Activated gamma-delta T cell (primary cell): ENCODE measurements at places on chromosomes 7 and 10.

DNA sequence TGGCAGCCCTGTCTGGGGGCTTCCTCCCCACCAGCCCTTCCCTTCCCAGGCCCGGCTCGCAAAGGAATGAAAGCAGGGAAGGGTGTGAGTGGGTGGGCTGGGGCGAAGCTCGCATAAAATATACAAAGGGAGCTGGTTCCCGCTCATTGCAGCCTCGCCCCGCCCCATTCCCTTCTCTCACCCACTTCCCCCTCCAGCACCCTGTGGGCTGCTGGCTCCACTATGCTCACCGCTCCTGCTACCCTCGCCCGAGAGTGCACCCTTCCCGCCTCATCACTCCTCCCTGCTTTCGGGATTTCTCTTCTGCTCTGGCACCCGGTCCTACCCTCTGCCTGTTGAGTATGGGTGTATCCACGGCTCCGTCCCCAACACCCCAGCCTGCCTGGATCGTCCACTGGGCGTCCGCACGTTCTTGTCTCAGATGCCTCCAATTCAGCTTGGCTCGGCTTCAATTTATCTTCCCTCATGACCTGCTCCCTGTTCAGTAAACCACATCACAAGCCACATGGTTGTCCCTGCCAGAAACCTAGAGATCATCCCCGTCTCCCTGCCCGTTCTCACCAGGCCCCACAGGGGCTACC, 14.4 kb upstream of the TTYH3 start:
- no peak for DNase-seq

DNA sequence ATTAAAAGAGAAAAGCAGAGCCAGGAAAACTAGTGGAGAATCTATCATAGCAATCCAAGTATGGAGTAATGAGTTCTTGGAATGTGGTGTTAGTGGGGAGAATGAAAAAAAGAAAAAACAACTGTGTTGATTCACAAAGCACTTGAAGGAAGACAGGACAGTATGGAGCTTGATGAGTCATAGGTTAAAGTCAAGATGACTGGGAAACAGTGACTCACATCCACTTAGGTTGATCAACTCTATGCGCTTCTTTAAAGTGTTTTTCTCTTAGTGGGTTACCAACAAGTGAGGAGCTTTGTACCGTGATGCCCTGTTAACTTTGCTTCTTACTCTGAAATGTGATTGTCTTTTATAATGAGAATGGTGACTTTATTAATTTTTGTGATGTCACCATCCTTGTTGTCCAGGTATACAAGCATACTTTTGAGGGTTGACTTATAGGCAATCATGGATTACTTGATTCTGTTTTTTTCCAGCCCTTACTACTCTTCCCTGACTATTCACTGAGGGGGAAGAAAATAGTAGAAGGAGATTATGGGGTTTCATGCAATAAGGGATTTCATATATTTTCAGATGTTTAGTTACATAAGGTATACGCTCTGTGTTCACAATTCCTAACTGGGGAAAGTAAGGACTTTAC, 32.1 kb upstream of the MDFIC start:
- no peak for DNase-seq

DNA sequence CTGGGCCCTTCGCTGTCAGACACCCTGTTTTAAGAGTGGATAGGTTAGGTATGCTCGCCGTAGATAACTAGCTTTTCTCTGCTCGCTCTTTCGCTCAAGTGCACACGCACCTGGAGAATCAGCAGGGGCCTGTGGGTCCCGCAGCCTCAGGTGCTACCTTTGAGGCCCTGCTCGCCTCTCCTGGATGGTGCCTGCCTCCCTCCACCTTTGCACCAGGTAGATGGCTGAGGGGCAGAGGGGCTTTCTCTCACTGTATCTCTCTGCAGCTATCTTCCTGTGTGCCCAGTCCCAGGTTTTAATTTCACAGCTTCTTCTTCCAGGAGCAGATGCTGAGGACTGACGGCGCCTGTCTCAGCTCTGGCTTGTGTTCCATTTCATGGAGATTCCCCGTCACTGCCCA, 227.9 kb downstream of the TCF7L2 start:
- no peak for DNase-seq

- no peak for DNase-seq
These were observed 83.5 kb downstream of the SGMS1 start for GRCh38 chr10:50540069-50540825.

DNA sequence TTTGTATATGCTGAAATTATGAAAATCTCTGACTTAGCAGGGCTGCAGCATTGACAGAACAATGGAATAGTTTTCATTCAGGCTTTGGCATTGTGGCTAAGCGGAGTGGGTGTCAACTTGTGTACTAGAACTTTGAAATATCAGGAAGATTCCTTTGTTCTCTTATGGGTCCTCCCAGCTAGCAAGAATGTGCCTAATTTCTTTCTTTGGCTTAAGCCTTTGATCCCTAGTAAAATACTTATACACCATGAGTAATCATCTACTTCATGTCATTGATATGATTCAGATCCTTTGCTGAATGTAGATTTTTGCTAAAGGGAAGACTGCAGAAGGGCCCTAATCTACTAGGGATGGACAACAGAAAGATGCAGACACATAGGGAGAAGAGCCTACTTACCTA, 6.2 kb downstream of the AVL9 start:
- DNase-seq: no peak

GRCh38 chr10:77197544-77197943, 440.1 kb downstream of the KCNMA1 start:
- no peak for DNase-seq

GRCh38 chr7:50658696-50659095, 93.5 kb upstream of the DDC start:
- no peak for DNase-seq

GRCh38 chr7:77416621-77417371, 647 bp upstream of the GSAP start:
- no peak for DNase-seq

DNA sequence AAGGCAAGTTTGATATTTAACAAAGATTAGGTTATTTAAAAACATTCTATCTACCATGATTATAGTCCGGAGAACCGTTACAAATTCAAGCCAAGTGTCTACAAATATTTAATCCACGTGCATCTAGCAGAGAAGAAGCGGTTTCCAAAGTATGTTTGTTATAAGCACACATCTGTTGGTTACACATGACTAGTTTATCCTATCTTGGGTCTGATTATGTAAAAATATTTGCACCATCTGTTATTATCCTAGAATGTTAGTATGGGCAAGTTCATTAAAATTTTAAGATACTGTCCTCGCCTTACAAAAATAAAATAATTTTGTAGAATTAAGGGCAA, 289.2 kb upstream of the VSTM2A start:
- DNase-seq: no peak

GRCh38 chr10:24457661-24458318, 248.9 kb downstream of the KIAA1217 start:
- no peak for DNase-seq

GRCh38 chr7:144048648-144049047, at the start of gene OR2A5:
OR2A5 (plus strand) TSS chr7:144048948; CDS start chr7:144050402, 1,454 bp downstream.
- no peak for DNase-seq

DNA sequence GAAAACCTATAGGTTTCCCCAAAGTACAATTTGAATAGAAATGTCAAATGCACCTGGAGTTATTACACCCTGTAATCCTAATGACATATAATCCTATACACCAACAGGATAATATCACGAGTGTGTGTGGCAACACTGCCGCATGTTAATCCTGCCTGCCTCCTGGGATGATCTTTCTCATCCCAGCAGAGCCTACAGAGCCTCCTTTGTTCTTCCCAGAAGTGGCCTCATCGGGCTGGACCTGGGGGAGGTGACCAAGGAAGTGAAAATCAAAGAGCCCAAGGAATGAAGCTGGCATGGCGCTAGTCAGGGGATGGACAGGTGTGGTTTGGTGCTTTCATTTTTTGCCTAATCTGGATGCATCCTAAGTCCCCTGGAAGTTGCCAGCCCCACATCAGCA, 29.5 kb upstream of the LEP start:
- DNase-seq: no peak

- no peak for DNase-seq
These were observed 65.9 kb upstream of the CC2D2B start for GRCh38 chr10:95841661-95842498.

- no peak for DNase-seq
These were observed 23.3 kb upstream of the STEAP2 start for GRCh38 chr7:90188281-90188680.

GRCh38 chr7:149232362-149232761, 7.1 kb upstream of the ZNF212 start:
- DNase-seq: no peak

GRCh38 chr7:150723467-150723866, 7.1 kb downstream of the GIMAP1 start:
- DNase-seq: no peak

DNA sequence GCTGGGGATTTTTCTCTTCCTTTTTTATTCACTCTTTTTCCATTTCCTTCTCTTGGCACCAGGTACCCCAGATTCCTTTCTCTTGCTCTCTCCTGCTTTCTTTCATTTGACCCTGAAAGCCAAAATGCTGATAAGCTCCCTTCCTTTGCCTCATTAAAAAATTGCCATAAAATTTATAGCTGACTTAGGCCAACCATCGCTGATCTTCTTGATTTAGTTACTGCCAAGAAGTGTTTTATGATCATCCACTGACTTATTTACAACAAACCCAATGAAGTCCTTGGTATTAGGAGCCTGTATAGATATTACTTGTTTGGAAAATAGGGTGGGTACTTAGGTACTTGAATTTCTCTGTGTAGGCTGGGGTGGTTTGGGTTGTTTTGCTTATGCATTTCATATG, 173.2 kb upstream of the PHYHIPL start:
- no peak for DNase-seq

- DNase-seq: no peak
These were observed 106.8 kb downstream of the PPP1R3C start for GRCh38 chr10:91525896-91526712.

- DNase-seq: no peak
These were observed 122.5 kb upstream of the LANCL2 start for GRCh38 chr7:55242613-55243012.

DNA sequence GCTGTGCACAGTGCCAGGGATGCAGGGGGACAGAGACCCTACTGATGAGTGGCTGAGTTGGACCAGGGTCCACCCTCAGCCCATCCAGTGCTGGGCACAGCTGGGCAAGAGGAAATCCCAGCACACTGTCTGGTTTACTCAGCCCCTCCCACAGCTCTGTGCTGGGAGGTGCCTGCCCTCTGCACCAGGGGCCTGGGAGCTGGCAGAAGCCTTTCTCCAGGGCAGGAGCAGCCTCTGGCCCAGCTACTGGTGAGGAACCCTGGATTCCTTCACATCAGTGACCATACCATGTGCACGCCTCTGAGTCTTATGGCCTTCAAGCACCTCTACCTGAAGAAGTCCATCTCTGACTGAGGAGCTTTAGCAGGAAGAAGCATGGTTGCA, 25.9 kb upstream of the C10orf71 start:
- no peak for DNase-seq

DNA sequence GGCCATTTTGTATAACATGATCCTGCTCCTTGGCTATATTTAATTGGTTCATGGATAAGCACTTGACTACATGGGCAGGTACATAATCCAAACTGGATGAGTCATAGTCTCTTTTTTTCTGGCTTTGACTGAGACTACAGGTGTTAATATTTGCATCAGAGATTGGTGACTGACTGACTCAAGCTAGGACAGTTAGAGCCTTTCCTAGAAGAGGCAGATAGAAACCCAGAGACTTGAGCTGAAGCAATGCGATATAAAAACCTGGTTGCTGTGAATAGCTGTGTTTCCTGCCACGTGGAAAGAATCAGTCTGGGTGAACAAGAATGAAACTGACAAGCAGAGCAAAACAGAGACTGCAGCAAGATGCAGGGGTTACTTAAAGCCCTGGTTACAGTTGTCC, 81.0 kb downstream of the SAMD9 start:
- no peak for DNase-seq

DNA sequence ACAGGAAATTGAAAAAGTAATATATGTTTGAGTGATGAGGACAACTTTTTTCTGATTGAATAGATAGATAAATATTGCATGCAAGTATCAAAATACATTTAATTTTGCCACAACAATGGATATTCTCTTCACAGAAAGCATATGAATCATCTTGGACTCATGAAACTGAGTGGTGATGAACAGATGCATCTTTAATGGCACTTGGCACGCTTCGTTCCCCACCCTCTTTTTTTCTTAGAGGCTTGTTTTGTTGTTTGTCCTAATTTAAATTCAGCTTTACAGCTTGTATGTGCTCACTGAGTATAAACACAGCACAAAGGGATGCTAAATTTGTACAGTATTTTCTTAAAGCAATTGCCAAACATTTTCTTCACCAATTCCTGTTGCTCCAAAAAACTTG, 145.0 kb upstream of the YAE1 start:
- DNase-seq: no peak

DNA sequence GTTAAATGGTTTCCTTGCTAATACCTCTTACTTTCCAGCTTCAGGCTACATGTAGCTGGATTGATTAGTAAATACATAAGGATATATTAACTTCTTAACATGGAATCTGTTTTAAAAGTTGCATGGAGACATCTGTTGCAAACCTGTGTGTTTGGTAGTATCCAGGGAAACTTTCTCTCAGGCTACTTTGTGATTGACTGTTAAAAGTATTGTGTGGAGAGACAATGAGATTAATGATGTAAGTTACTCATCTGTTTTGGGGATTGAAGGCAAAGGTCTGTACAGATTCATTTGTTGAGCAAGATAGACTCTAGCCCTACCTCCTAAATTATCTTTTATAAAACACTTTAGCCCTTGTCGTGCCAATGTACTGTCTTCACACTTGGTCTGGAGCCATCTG, 6.6 kb downstream of the CREB5 start:
- DNase-seq: no peak

DNA sequence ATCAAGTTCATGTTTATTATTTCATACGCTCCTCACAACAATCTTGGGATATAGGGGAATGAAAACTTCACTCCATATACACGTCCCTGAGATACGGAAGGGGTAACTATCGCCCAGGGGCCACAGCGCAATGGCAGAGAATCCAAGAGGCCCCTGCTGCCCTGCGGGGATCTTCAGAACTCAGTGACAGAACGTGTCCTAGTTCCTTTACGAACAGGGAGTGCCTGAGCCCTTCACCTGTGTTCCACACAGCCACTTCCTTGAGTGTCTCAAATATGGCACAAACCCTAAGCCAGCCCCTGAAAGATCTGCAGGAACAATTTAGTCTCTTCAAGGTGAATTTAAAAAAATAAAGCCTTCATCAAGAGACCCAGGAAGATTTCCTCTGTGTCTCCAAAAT, 25.9 kb downstream of the LYZL1 start:
- DNase-seq: no peak
